Purkinje cell (primary cell): ENCODE measurements at places on chromosomes 5 and 9. TPM values are rescaled to one million over a fixed set of nuclear protein-coding genes. Genes with fewer than 3 reads are reported as not detected.

The YIPF5 gene
- polyA plus RNA-seq = 52.1 and 66.5 TPM in 2 replicates

The OCLN gene
- polyA plus RNA-seq = 1.3 and 1.7 TPM in 2 replicates

The IL9 gene
- not detected in 2 replicates for polyA plus RNA-seq

The KIF4B gene
- 0.10 and 0.85 TPM in 2 replicates for polyA plus RNA-seq

The HCN1 gene
- polyA plus RNA-seq = 96.5 and 103 TPM in 2 replicates

The LRRTM2 gene
- 1.0 and 9.1 TPM in 2 replicates for polyA plus RNA-seq

The ARSK gene
- 23.9 and 26.6 TPM in 2 replicates for polyA plus RNA-seq

The MEIKIN gene
- polyA plus RNA-seq = 0.85 and 1.3 TPM in 2 replicates

The KIF27 gene
- 5.7 and 9.6 TPM in 2 replicates for polyA plus RNA-seq

The SLC30A5 gene
- polyA plus RNA-seq = 58.1 and 111 TPM in 2 replicates

The IFNA2 gene
- 0.22 TPM in 1 of 2 replicates, not detected in the other for polyA plus RNA-seq

The SH3GL2 gene
- 328 and 370 TPM in 2 replicates for polyA plus RNA-seq

The IL13 gene
- polyA plus RNA-seq = not detected in 2 replicates

The NR6A1 gene
- polyA plus RNA-seq = 0.63 and 1.0 TPM in 2 replicates

The ADAMTS2 gene
- 0.11 TPM in 1 of 2 replicates, not detected in the other for polyA plus RNA-seq

The TRAF1 gene
- not detected in 2 replicates for polyA plus RNA-seq

The PLEKHG4B gene
- 0.14 and 0.19 TPM in 2 replicates for polyA plus RNA-seq

The DIPK1B gene
- polyA plus RNA-seq = 9.0 and 15.5 TPM in 2 replicates
